DND-41 (cell line): ENCODE measurements at places on chromosomes 3 and 15.
A peak's percentile ranks its signal among the peaks of the same experiment; 100 is the strongest.

DNA sequence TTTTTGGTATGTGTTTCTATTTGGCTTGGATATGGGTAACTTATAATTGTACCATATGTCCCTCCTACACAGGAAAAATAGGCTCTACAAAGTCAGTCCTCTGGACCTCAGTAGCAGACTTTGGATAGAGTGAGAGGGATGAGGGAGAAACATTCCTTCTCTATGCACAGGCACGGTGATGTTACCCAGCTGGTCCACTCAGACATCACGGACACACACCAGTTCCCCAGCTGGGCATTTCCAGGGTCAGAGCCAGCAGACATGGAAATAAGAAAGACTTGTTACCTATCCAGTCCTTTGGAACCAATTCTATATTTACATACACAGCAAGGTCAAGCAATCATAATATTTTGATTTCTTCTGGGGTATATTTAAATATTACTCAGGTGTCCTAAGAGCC is 433.1 kb upstream of the KCNMB2 start:
- no peak for DNase-seq

- DNase-seq = no peak
Measured at GRCh38 chr3:128267541-128267940, 114.3 kb downstream of the EEFSEC start.

- no peak for DNase-seq
Measured at GRCh38 chr3:171452328-171452727, 7.9 kb downstream of the TNIK start.

DNA sequence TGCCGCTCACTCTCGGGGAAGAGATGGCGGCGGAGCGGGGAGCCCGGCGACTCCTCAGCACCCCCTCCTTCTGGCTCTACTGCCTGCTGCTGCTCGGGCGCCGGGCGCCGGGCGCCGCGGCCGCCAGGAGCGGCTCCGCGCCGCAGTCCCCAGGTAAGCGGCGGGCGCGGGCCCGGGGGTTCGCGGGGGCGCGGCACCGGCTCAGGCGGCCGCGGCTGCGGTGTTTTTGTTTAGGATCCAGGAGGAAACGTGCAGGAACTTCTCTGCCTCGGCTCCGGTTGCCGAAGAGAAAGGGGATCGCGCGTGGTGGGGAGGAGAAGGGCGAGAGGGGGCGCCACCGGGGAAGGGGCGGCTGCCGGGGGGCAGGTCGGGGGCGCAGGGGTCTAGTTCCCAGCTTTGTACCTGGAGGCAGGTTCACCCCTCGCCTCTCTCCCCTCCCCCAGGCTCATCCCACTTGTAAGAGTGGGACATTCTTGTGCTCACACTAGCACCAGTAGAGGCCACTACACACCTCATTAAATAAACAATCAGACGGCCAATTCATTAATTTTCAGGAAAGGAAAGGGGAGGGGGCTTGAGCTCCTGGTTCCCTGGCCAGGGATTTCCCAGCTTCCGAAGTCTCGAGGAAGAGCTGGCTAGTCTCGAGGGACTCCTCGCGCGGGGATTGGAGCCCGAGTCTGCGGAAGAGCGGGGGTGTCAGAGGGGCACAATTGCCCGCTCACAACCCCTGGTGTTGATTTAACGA is 562 bp downstream of the NEO1 start:
- peak; percentile 29 for DNase-seq

DNA sequence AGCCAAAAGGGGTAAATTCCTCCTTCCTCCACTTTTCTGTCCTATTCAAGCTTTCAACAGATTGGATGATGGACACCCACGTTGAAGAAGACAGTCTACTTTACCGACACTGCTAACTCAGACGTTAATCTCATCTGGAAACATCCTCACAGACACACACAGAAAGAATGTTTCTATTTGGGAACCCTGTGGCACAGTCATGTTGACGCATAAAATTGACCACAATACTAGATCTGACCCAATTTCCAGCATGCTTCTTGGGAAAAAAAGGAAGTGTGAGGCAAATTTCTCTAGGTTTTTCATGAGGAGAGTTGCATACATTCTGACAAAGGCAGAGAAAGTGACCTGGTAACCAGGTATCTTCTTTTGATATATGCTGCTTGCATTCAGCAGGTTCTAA is 594.1 kb downstream of the FGF12 start:
- DNase-seq = no peak

DNA sequence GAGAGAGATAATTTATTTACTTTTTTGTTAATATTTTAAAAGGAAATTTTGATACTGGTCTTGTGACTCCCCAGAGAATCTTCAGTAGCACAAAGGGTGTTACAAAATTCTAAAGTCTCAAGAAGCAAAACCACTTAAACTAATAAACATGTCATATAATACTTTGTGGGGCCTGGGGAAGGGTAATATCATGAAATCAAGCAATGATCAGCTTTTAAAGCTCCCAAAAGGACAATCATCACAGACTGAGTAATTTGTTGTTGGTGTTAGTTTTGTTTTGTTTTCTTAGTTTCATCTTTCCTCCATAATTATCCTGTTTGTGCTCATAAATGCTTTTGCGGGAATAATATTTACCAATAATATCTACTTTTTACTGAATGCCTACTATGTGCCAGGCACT is 55.0 kb downstream of the TMEM212 start:
- DNase-seq = no peak

GRCh38 chr3:50204804-50205412 is at the start of gene SLC38A3:
Gene SLC38A3 (plus strand): TSS chr3:50205271. CDS start chr3:50214200, 8,929 bp downstream.
- no peak for DNase-seq

DNA sequence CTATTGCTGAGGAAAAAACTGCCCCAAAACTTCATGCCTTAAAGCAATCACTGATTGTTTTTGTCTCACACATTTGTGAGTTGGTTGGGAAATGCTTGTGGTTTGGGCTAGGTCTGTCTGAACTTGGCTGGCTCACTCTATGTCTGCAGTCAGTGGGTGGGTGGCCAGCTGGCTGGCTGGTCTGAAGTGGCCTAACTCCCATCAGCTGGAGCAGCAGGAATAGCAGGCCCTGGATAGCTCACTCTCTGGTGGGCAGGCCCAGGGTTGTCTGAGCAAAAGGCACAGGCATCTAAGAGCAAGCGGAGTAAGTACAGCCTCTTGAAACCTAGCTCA is 37.7 kb upstream of the PRR20G start:
- DNase-seq = no peak

GRCh38 chr3:147963711-147964110 is 554.5 kb downstream of the ZIC1 start:
- DNase-seq = no peak

DNA sequence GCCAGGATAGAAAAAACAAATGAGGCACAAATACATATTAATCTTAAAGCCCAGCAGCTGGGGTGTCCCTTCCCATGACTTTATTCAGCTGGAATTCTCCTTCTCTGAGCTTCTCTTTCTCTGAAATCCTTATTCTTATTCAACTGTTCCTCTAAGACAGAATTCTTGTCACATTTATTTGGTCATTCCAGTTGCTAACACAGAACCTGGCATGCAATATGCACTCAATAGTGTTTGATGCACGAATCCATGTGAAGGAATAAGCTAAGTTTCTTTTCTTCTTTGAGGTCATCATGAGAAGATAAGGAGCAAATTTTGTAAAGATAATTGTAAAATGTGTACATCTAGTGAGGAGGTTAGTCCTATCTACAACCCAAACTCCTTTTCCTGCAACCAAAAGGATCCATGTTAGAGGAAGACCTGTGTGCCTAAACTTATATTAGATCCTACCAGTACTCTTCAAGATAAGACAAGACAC is 154.2 kb upstream of the KCNMB2 start:
- DNase-seq = no peak

DNA sequence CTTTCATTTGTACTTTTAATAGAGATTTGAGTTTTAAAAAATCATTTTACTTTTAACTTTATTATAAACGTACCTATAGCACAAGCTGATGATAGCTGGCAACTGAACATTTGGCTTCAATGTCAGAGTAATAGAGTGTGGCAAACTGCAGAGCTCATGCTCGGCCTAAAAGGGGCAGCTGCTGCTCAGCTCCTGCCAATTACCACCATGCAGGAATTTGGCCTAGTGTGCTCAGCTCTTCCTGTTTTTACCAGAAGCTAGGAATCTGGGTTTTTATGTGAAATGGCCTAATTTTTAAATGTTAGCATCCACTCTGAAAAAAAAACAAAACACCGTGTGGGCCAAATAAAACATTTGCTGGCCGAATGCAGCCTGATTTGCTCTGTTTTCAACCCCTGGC is 1.8 kb downstream of the IFT122 start:
- no peak for DNase-seq

- no peak for DNase-seq
Measured at GRCh38 chr3:127390365-127391025, 102.6 kb upstream of the PRR20G start.

GRCh38 chr15:65985387-65985786 is 116.1 kb downstream of the RAB11A start:
- DNase-seq = no peak

DNA sequence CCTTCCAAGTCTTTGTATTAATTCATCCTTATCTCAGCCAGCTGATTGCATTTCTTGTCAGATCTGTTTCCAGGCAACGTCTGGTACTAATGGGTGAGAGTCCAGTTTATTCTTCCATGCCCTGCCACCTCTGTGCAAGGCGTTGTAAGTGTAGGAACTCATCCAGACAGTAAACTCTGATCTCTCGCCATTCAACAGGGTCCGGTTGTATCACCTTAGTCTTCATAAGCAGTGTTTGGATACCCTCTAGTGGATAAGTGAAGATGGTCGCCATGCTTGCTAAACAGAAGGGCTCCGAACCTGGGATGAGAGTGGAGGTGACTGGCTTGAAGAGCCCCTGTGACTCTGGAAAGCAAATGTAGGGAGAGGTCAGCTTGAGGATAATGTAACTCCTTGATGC is 51.6 kb upstream of the CMTM7 start:
- peak; percentile 37 for DNase-seq

- no peak for DNase-seq
Measured at GRCh38 chr3:123319760-123320159, 118.0 kb downstream of the SEC22A start.

DNA sequence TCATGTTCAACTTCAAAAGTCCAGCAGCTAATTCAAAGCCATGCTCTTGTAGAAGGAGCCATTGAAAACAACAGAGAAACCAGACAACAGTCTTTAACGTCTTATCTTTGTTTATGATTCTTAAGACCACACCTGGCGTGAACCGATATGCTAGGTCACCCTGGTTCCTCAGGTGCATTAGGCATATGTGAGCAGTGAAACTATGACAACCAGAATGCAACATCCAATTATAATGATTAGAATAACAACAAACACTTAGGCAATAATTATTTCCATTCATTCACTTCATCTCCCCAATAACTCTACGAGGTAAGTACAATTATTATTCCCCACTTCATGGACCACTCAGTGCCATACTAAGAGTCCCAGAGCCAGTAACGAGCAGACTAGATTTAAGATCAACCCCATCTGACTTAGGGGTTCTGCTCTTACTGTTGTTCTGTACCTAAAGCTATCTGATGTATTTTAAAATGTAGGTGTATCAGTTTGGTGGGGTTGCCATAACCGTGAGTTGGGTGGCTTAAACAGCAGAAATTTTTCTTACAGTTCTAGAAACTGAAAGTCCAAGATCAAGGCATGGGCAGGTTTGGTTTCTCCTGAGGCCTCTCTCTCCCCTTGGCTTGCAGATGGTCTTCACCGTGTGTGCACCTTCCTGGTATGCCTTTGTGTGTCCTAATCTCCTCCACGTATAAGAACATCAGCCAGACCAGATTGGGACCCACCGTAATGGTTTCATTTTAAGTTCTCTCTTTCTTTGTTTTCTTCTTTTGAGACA is 997.8 kb upstream of the CFAP20DC start:
- DNase-seq = no peak

DNA sequence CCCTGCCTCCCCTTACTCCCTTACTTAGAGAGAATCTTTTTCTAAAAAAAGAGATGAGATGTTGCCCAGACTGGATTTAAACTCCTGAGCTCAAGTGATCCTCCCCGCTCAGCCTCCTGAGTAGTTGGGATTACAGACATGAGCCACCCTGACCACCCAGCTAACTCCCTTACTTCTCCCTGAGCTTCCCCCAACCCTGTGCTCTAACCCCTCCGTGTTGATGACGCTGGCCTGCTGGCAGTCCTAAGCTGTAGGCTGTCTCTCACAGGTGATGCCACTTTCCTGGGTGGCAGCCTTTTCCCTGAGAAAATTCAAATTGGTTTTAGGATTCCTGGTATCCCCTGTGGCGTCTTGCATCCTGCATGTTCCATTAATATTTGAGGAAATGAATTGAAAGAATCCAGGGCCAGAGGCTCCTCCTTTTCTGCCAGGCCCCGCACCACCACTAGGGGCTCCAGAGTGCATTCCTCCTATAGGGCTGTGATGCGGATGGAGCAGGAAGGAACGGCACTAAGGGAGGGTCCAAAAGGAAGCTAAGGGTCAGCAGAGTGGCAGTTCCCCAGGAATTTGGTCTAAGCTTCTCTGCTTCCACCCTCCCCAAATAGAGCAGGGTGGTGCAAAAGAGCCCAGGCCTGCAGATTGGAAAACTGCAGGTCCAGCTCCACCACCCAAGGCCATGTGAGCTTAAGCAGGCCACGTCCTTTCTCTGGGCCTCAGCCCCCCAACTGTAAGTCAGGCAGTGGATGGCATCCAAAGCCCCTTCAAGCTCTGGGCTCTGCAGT is 101.1 kb downstream of the DAPK2 start:
- peak; percentile 63 for DNase-seq

DNA sequence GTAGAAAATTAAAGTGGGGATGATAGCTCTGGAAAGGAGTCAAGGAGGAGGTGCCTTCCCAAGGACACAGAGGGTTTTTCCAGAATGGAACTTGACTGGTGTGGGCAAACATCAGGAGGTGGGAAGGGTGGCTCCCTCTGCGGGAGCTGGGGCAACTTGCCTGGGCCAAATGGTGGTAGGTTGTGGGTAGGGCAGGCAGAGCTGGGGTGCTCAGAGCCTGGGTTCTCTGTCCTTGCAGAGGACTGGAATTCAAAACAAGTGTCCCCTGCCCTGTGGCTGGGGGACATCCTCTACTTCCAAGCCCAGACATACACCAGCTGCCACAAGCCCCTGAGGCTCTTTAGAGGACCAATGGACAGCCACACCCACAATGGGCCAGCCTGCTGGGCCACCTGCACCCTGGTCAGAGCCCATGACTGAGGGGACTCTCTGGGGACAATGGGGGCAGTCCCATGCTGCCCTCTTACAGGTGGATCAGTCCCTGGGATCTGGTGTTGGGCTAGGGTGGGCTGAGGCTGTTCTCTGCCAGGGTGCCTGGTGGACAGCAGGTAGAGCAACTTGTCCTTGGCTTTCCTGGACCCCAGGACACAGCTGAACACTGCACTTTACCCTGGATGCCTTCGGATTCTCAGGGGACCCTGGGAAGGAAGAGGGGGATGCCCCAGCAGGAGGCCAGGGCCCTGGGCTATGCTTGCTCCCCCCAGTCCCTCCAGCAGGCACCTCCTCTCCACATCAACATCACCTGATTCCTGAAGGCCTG is 38.6 kb upstream of the CSPG4 start:
- no peak for DNase-seq

GRCh38 chr3:56919137-56919796 is 117.5 kb upstream of the ARHGEF3 start:
- DNase-seq = no peak
